ENCODE measurements at places on chromosomes 5 and 9.

DNA sequence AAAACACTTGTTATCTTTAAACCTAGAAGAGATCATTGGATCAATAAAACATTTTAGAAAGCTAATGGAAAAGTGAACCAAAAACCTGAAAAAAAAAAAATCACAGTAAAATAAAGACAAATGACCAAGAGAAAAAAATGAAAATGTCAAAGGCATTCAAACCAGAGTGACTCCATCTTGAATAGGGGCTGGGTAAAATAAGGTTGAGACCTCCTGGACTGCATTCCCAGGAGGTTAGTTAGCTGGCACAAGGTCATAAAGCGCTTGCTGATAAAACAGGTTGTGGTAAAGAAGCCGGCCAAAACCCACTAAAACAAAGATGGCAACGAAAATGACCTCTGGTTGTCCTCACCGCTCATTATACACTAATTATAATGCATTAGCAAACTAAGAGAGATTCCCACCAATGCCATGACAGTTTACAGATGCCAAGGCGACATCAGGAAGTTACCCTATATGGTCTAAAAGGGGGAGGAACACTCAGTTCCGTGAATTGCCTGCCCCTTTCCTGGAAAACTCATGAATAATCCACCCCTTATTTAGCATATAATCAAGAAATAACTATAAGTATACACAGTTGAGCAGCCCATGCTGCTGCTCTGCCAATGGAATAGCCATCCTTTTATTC, 116.7 kb upstream of the NEK6 start:
- no peak for DNase-seq

GRCh38 chr9:37390759-37391158, 31.7 kb upstream of the GRHPR start:
- DNase-seq, result no peak

DNA sequence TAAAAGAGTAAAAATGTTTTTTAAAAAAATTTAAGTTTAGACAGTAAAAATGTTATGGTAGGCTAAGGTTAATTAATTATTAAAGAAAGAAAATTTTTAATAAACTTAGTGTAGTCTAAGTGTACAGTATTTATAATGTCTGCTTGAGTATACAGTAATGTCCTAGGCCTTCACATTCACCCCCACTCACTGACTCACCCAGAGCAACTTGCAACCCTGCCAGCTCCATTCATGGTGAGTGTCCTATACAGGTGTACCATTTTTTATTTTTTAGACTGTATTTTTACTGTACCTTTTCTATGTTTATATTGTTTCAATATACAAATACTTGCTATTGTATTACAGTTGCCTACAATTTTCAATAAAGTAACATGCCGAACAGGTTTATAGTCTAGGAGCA, 234.1 kb downstream of the AUH start:
- DNase-seq, result no peak

DNA sequence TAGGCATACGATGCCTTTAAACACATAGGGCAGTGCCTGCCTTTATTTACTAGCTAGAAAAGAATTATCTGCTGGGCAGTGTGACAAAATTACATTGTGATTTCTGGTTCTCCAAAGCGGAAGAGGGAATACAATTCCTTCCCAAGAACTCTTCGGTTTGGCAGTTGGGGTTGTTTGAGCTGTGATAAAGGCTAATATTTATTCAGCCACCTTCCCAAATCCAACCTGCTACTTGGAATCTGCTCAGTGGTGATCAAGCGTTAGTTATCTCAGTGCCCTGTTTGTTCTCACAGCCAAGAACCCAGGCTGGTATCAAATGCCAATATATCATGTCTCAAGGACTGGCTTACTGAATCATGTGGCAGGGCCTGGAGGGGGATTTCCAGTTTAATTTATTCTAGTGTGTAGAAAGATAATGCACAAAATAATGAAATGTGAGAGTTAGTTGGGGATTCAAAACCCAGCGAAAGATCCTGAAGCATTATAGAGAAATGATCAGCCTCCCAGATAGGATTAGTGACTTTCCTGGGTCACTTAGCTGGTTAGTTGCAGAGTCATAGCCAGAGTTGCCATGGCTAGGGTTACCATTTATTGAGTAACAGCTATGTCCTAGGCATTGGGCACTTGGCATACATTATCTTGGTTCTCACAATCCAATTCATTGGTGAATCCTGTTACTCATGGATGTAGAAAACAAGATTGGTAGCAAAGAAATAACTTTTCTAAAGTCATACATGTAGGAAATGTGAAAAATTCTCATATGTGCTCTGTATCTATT, 457.0 kb upstream of the KLF4 start:
- no peak for DNase-seq

- no peak for DNase-seq
Measured at GRCh38 chr9:35660966-35661415, 2.9 kb downstream of the CCDC107 start.

DNA sequence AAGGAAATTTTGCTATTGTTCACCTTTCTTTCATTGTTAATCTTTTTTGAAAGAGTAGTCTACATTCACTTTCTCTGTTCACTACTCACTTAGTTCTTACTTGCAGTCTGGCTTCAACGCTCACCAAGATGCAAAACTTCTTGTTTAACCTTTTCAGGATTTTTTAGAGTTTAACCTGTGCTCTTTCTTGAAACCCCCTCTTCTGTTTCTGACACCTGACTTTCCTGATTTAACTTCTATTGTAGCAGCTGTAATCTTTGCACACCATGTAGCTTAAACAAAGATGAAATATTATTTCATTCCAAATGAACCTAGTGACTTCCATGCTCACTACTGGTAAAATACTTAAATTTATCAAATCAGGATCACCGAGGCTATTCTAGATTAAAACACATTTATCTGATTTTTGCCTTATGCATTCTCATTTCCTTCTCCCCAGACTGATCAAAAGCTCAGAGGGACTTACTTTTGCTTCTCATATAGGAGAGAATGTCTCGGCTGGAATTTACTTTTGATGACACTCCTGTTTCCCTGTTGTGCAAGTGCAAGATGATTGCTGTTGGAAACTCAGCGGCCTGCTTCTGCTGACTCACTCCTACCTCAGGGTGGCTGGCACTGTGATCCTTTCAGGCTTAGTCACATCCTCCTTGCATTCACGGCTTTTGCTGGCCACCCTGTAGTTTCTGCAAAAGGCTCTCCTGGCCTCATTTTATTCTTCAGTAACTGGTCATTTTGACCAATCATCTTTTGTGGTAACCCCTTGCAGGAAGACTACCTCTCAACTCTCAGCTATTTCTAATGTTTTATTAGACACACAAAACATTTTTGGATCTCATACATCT, 109.3 kb upstream of the IFNE start:
- DNase-seq, result peak; percentile 67

GRCh38 chr5:143569213-143569701, 165.8 kb upstream of the NR3C1 start:
- no peak for DNase-seq

- no peak for DNase-seq
Measured at GRCh38 chr9:108300306-108301287, 555.2 kb downstream of the ACTL7B start.

All from stimulated activated CD4-positive, alpha-beta T cell treated with anti-CD3 and anti-CD28 coated beads, Interleukin-4, amount 100 ng/mL, for 4 hours (primary cell).